ENCODE measurements at places on chromosomes 7 and 10.
A peak's percentile ranks its signal among the peaks of the same experiment; 100 is the strongest.

- no peak for DNase-seq
These were observed 180.0 kb upstream of the INHBA start for GRCh38 chr7:41882745-41883420.

- DNase-seq = no peak
These were observed 213.3 kb downstream of the CUX1 start for GRCh38 chr7:102030696-102031095.

- DNase-seq = no peak
These were observed 130.9 kb downstream of the SLC16A9 start for GRCh38 chr10:59578741-59579140.

GRCh38 chr7:96173781-96174180, 148.1 kb downstream of the SLC25A13 start:
- DNase-seq = no peak

- DNase-seq = no peak
These were observed 37.7 kb downstream of the AHR start for GRCh38 chr7:17336168-17336567.

- DNase-seq = peak; percentile 30
These were observed 1.2 kb upstream of the SGCE start for GRCh38 chr7:94656925-94657731.

DNA sequence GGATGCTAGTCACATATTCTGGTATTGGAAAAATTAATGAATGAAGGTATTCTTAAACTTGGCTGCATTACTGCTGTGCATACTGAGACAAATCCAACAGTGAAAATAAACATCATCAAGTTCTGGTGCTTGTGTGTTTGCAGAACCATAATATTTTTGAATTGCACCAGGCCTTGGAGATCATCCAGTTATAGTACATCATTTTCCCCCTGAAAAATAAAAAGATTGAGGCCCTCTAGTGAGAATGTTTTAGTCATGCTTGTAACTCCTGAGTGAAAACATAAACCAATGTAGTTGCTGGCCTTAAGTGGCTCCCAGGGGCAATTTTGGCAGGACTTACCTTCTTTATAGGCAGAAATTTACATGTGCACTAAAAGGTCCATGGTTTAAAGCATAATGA, 218.8 kb upstream of the TMEM229A start:
- no peak for DNase-seq

- DNase-seq = no peak
These were observed 46.7 kb downstream of the FZD1 start for GRCh38 chr7:91310830-91311460.

DNA sequence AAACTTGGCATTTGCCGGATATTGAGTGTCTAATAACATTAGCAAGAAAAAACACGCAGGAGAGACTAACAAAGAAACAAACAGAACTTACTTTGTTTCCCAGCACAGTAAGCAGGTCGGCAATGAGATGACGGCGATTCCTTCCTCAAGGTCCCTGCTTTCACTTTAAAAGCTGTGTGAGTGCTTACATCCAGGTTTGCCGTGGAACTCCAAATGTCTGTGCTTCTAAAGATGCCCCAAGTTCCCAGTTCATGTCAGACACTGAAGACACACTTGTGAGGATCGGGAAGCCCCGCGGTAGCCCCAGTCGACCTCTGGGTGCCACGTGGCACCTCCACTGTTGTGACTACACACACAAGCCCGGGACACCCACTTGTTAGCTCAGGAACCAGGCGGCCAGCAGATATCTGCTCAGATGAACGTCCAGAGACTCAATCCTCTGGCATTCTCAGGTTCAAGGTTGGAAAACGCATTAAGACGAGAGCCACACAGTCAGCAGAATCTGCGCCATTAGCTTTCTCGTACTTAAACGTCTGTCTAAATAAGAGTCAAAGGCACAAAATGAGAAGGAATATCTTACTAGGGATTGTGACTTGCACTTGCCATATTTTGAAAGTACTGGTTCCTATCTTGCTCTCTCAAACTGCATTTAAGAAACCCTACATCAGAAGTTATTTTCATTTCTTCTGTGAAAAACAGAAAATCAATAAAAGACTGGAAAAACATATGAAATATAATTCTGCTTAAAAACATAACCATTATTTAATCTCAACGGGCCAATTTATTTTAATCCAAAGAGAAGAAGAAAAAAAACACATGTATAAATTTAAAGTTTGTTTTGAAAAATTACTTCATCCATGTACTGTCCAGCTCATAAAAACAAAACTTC, 207.6 kb upstream of the KLF14 start:
- no peak for DNase-seq

- DNase-seq = no peak
These were observed 19.4 kb upstream of the SH2D4B start for GRCh38 chr10:80518143-80518806.

All from stimulated activated CD8-positive, alpha-beta memory T cell treated with anti-CD3 and anti-CD28 coated beads, Interleukin-4, amount 100 ng/mL, for 48 hours (primary cell).